ENCODE measurements at places on chromosomes 5 and 9.

DNA sequence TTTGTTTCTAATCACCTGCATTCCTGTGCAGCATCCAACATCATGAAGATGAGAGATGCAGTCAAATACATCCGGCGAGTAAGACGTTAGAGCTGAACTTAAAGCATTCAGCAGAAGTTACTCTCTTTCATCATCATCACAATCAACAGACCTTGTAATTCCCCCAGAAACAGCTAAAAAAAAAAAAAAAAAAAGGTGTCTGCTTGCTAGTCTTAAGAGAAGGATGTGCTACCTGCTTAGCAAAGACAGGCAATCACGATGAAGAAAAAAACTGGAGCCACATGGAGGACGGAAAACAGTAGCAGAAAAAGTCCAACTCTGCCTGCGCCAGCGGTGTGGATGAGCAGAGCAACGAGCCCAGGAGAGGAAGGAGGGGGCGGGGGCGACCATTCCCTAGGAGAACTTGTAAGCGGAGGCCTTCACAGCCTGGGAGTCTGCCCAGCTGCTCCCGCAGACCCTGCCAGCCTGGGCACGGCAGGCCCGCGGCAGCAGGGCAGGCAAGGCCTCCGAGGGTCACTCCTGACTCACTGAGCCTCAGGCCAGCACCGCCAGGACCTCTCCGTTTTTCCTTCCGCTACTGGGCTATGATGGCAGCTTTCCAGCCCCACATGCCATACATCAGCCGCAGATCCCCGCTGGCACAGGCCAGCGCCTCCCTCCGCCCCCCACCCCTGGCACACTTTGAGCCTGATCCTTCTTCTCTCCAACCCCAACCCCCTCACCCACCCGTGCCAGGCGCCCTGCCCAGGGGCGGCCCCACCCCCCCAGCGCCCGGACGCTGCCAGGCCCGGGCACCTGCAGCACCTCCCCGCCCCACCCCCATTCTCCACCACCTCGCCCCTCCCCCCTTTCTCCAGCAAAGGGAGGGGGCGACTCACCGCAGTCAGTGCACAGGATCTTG, 1.4 kb downstream of the NRG2 start:
- DNase-seq: no peak

DNA sequence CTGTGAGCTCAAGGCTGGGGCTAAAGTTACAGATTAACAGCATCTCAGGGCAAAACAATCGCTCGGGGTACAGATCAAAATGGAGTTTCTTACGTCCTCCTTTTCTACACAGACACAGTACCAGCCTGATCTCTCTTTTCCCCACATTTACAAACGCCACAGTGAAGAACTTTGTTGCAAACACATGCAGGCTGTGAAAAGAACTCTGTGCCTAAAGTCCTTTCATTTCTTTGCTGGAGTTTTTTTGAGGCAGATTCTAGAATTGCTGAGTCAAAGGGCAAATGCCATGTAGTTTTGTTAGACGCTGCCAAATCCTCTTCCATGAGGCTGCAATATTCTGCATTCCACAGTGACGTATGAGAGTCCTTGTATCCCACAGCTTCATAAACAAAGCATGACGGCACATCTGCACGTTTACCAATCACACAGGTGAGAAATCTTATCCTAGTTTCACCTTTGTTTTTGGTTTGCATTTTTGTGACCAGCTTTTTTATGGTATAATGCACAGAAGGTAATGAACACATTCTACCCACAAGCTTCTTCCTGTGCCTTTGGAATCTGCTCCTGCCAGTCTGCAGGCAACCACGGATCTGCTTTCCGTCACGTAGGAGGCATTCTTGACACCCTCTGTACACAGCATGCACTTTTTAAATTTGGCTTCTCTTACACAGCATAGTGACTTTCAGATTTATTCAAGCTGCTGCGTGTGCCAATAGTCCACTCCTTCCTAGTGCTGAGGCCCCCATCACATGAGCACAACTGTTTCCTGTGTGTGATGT, 44.6 kb upstream of the LPCAT1 start:
- DNase-seq: peak; percentile 39

DNA sequence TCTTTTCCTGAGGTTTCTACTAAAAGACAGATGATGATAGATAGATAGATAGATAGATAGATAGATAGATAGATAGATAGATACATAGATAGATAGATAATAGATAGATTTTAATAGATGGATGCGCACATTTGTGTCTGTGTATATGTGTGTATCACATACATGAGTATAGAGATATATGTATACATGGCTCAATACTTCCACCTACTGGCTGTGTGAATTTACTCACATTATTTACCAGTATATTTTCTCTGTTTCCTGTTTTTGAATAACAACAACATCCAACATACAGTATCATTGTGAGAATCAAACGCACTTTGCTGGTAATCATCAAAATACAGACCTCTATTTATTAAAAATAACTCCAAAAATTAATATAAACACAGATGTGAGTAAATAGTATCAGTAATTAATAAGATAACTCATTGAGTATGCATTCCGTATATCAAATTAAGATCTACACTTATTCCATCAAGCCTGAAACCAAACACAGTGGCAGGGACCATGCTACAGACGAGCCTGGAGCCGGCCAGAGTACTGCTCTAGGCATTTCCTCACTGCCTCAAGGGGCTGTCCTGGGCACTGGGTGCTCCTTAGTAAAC, 338.0 kb downstream of the SEMA5A start:
- DNase-seq: peak; percentile 70

DNA sequence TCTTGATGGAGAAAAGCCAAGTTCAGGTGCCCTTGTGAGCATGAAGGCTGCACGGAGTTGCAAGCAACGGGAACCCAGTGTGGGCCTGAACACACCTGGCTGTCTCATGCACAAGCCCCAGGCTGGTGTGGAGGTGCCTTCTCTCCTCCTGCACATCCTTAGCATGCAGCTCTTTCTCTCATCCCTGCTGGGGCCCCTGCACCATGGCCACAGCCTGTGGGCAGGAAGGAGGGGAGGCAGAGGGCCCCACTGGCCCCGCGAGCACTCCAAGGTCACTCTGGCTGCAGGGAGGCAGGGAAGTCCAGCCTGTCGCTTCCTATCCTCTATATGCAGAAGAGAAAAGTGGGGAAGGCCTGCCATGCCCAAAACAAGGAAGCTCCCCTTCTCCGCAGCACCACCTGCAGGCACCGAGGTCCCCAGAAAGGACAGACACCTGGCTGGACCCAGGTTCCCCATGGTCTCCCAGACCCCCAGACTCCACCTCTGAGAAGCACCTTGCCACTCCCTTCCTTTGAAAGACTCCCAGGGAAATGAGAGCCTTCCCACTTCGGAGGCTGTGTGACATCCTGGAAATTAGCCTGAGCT, 18.6 kb downstream of the STKLD1 start:
- DNase-seq: no peak

DNA sequence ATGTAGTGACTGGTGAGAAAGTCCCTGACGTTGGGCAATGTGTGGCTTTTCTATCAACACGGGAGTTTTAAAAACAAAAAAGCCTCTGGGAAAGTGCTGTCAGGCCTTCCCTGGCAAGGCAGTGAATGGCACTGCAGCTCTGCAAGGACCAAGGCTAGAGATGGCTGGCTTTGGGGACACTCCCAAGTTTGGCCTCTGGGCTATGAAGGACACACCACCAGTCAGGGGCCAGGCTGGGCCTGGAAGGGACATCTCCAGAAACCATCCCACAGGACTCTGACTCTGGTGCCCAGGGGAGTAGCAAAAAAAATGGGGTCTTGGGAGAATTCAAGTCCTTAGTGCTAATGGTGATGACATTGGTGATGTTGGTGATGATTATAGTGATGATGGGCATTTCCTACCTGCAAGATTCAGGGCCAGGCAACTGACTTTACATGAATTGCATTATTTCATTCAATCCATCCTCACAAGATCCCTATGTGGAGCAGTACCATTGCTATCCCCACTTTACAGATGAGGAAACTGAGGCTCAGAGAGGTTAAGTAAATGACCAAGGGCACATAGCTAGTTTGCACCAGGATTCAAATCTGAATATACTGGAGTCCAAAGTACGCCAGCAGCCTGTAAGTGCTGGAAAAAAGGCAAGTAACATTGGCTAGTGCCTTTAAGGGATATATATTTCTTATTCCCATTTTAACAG, 2.6 kb upstream of the PPARGC1B start:
- DNase-seq: no peak

DNA sequence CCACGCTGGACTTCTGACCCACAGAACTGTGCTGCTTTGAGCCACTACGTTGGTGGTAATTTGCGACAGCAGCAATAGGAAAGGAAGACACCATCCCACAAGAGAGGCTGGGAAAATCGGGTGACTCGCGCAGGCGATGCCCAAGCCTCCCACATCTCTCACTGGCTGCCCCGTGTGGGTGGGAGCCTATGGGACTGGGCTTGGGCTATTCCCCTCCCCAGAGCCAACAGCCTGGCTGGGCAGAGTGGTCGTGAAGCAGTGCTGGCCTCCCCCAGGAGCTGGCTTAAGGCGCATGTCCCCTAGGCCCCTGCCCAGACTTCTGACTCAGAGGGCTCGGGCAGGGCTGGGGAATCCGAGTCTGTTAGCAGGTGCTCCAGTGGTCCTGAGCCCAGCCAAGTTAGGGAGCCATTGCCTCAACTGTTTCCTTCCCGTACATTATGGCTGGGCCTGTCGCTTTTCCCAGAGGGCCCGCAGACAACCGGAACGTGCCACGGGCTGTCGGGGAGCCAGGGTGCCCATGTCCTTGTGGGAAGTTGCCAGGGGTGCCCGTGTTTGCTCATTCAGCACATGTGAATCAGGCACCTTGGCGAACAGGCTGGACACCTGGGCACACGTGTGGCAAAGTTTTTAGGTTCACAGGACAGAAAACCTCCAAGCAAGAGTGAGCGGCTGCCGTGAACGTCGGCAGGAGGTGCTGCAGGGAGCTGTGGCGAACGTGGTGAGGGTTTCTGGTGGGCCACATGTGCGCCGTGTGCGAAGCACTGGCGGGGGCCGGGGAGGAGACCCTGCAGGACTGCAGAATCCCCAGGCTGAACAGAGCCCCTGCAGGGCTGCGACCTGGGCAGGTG, 7.0 kb upstream of the RASGEF1C start:
- no peak for DNase-seq

DNA sequence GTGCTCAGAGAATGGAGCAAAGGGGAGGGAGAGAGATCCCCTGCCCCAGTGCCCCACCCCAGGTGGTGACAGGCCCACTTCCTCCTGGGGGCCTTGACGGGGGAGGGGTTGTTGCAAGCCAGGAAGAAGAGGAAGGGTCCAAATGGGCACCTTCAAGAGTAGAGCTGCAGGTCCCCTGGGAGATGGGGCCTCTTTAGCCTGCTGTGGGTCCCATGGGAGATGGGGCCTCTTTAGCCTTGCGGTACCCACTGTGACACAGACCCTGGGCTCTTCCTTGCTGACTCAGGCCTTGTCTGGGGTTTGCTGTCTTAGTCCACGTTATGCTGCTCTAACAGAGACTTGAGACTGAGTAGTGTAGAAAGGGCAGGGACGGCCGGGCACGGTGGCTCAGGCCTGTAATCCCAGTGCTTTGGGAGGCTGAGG, 9.6 kb upstream of the TOR4A start:
- no peak for DNase-seq

- no peak for DNase-seq
Measured at GRCh38 chr5:172667786-172668593, 26.9 kb downstream of the NEURL1B start.

- DNase-seq: no peak
Measured at GRCh38 chr9:122367774-122368460, 2.9 kb upstream of the PTGS1 start.

DNA sequence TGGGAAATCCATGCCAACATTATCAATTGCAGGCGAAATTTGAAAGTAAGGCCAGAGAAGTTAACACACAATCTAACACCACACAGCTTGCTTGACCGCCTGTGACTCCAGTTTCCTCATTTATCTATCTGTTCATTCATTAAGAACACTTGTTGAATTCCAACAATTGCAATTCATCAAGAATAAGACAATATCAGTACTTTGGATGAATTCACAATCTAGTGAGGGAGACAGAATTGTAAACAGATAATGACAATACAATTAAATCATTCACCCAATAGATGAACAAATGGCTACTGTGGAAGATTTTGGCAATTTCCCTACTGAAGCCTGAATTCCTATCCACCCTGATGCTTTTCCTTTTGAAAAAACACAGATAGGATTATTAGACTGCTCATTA, 181.6 kb downstream of the TRIM36 start:
- no peak for DNase-seq

- DNase-seq: no peak
Measured at GRCh38 chr5:59674763-59675162, 218.8 kb downstream of the PDE4D start.

DNA sequence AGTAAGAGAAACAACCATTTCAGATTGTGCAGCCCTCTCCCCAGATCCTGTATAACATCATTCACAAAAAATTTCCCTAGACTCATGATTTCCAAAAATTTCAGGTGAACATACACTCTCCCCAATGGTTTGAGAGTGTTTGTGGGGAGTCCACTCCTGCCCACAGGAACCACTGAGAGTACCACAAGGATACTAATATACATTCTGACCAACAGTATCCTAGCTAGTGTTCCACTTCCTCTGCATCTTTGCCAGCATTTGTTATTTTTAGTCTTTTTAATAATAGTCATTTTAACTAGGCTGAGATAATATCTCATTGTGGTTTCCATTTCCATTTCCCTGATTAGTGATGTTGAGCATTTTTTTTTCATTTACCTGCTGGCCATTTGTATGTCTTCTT, 155.4 kb downstream of the DTWD2 start:
- no peak for DNase-seq

DNA sequence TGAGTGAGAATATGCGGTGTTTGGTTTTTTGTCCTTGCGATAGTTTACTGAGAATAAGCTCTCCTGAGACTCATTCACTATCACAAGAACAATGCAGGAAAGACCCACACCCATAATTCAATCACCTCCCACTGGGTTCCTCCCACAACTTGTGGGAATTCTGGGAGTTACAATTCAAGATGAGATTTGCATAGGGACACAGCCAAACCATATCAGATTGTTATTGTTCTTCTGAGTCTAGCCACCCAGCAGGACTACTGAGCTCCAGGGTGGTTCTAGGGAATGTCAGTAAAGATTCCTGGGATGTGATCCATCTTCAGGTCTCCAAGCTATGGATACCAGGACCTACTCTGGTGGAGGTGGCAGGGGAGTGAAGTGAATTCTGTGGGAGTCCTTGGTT, 2075.1 kb upstream of the CDH9 start:
- DNase-seq: no peak

- no peak for DNase-seq
Measured at GRCh38 chr9:70411121-70411929, 3.1 kb downstream of the KLF9 start.

DNA sequence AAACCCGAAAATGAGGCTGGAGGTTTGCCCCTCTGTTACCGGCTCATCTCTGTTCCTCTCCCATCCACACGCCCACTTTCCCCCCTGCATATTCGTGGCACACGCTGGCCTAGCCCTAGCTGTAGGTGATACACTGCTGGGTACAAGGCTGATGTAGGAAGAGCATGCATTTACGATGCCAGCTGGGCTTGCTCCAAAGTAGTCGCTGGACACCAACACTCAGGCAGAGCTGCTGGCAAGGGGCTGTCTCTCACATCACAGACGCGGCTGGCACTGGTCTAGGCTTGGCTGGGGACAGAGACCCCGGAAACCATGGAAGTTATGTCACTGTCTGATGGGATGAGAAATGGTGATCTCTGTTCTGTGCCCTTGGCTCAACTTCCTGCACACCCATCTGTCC, 9.8 kb upstream of the PHYKPL start:
- DNase-seq: no peak

Measured in NCI-H510A treated with DMSO at 0.1 percent for 48 hours (cell line).